Neuronal stem cell (in vitro differentiated cells): ENCODE measurements at places on chromosomes 1 and 21.

DNA sequence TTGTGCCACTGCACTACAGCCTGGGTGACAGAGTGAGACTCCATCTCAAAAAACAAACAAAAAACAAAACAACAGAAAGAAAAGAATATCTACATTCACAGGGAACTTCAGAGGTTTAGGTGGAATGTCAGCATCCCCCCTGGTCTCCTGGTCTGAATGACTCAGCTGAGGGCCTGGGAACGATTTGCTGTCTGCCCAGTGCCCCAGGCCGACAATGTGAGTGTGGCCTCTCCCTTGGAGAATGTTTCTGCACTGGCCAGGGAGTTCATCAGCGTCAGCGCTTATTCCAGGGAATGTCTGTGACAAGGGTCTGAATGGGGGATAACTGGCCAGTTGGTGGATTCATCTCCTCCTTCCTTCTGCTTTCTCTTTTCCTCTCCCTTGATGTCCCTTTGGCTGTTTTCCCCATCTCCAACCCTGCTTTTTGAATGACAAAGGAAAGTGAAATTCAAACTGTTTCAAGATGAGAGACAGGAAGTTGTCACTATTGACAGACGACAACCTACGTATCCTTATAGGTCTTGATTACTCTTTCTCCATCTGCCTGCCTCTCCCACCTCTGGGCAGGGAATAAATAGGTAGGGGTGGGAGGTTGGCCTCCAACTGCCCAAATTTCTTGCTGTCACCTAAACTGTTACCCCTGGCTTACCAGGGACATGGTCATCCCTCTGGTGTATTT, 213.1 kb downstream of the HHAT start:
- no peak for DNase-seq

DNA sequence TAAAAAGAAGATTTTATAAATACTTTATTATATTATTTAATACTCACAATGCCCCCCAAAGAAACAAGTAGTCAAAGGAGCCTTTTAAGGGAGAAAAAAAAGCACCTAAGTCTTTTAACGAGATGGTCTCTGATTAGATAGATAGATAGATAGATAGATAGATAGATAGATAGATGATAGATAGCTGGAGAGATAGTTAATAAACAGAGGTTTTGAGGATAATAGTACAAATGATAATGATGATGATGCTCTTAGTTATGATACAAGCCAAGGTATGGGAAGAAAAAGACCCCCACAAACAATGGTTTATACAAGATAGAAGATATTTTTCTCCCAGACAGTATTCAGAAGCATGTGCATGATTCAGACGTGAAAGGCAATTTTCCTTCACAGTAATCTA, 14.6 kb upstream of the EDEM3 start:
- DNase-seq: no peak

- DNase-seq: no peak
Measured at GRCh38 chr1:74853756-74854155, 120.8 kb downstream of the TYW3 start.

- DNase-seq: peak; percentile 23
Measured at GRCh38 chr1:181423301-181423918, 59.9 kb upstream of the CACNA1E start.

GRCh38 chr1:198333744-198334143, 176.9 kb downstream of the NEK7 start:
- DNase-seq: no peak

GRCh38 chr1:43801203-43801602, 93.9 kb downstream of the ST3GAL3 start:
- DNase-seq: no peak

- DNase-seq: no peak
Measured at GRCh38 chr1:33577663-33578062, 105.2 kb downstream of the ZSCAN20 start.

DNA sequence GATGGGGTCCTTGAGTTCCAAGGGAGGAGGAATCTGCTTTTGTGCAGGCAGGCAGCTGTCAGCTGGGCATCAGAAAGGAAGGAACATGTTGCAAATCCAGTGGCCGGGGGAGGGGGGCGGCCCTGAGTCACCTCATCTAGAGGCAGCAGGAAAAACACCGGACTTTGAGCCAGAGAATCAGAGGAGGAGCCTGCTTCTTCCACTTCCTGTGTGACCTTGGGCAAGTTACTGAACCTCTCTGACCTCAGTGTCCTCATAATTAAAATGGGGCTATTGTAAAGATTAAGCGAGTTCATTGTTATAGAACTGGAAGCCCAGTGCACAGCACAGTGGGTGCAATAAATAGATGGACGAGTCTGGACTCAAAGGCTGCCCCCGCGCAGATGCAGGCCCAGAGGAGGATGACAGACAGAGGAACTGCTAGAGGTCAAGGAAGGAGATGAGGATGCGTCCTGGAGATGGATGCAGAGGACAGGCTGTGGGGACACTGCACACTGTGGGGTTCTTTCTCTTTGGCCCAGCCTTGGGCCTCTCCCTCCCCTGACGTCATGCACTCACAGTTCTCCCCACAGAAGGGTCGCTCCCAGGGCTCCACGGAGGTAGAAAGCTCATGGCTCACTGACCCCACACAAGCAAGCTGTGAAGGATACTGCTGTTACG, 714.3 kb downstream of the MATN1 start:
- DNase-seq: no peak

DNA sequence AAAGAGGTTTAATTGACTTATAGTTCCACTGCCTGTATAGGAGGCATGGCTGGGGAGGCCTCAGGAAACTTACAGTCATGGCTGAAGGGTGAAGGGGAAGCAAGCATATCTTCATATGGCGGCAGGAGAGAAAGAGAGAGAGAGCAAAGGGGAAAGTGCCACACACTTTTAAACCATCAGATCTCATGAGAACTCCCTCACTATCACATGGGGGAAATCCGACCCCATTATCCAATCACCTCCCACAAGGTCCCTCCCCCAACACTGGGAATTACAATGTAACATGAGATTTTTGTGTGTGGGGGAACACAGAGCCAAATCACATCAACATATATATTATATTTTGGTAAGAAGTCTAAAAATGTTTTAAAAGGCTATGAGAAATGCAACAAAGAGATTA, 27.2 kb downstream of the FABP3 start:
- no peak for DNase-seq

GRCh38 chr1:18319099-18319498, 161.6 kb upstream of the KLHDC7A start:
- DNase-seq: no peak

DNA sequence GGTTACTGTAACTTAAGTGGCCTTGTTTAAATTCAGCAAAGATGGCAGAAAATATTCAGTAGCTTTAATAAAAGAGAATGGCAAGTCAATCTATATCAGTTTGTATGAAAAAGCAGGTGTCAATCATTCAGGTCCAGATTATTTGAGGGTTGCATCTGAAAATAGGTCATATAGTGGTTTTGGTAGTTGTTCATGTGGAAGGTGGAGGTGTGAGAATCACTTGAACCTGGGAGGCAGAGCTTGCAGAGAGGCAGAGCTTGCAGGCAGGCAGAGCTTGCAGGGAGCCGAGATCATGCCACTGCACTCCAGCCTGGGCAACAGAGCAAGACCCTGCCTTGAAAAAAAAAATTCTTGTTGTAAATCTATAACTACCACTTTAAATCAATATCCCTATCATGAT, 88.6 kb downstream of the ZSWIM5 start:
- DNase-seq: no peak

- DNase-seq: no peak
Measured at GRCh38 chr1:157994704-157995582, 1.5 kb downstream of the KIRREL1 start.

- DNase-seq: peak; percentile 12
Measured at GRCh38 chr1:31335007-31335406, 37.9 kb downstream of the FABP3 start.

DNA sequence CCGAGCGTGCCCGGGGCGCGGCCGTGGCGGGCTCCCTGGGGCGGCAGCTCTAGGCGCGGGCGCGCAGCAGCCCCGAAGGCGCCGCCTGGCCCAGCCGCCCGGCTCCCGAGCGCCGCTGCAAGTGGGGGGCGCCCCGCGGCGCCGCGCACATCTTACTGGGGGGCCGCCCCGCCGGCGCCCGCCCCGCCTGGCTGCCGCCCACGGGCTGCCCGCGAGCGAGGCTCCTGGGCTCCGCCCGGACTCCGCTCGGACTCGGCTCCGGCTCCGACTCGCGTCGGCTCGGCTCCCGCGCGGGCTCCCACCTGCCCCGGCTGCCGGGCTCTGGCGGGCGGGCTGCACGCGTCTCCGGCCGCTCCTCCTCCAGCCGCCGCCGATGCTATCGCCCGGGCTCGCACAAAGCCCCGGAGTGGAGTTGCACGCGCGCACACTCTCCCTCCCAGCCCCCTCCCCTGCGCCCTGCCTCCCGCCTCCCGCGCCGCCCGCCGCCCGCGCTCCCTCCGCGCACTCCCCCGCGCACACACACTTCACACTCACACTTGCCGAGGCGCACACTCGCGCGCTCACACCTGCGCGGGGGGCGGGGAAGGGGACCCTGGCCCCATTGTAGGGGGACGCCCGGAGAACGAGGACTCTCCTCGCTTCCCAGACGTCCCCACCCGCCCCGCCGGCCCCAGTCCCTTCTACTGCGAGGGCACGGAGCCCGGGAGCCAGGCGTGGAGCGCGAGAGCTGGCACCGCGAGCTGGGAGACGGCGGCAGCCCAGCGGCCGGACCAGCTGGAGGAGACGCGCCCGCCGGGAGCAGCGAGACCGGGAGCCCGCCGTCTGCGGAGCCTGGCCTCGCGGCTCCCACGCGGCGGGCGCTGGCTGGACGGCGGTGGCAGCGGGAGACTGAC, at the start of gene GRIK3:
Gene GRIK3 (minus strand): TSS at position 395 of the 893 bp plus-strand sequence. CDS start 407 bp downstream, outside the sequence.
- DNase-seq: no peak

DNA sequence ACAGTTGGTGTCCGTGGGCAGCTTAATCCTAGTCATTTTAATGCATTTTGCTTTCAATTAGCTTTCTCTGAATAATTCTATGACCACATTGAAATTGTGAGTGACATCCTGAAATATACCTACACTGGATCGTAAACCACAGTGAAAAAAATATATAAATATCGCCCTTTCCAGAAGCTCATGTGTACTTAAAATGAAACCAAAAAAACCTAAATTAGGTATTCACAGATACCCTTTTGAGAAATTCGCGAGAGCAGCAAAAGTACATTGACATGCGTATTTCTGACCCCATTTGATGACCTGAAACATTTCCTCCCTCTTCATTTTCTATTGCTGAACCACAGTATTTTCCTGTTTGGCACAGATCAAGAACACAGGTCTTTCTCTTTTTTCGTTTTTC, 253.8 kb downstream of the LTN1 start:
- no peak for DNase-seq

DNA sequence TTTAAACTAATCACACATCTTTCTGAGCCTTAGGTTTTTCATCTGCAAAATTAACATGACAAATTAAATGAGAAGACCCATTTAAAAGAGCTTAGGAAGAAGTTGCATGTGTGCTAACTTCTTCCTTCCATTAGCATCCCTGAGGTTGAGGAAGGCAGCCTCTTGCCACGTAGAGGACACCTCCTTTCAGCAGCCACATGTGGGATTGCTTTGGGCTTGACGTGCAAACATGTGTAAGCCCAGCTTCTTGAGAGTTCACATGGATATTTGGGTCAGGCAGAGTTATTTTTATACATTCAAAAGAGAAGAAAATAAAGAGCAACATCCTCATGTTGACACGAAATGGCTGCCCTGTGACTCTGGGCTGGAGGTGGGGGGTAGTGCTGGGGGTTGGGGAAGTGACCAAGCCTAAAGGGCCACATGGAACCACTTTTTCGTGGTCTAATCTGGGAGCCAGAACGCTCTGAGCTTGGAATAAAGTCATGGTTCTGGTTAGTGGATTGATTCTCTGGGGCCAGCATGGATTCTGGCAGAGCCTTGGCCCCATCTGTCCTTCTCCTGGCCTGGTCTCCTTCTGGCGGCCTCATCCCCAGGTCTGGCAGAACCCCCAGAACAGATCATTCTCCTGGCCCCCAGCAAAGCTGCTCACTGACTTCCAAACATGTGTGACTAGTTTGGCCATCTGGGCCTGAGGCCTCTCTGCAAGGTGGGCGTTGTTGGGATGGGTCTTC, 137.1 kb upstream of the USP24 start:
- DNase-seq: no peak

DNA sequence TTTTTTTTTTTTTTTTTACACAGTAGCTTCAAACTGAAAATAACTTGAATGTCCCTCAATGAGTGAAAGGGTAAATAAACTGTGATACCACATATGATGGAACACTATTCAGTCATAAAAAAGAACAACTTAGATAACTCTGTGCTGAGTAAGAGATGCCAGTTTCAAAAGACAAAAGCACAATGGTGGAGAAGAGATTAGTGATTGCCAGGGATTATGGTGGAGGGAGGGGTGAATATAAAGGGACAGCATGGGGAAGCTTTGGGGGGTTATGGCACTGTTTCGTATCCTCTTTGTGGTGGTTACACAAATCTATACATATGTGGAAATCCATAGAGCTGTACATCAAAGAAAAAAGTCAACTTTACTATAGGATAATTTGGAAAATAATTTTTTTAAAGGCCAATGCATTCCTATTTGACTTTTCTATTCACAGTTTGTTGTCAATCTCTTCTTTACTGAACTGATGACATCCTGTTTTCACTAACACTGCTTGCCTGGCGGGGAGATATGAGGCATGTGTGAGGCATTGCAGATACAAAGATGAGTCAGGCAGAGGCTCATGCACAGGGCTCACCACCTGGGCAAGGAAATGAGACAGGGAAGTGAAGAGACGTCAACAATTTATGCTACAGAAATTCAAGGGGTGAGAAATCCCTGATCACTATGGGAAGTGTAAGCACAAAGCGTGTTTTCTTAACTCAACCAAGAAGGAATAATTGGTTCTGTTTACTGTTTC, 302.7 kb downstream of the DUSP10 start:
- DNase-seq: no peak

DNA sequence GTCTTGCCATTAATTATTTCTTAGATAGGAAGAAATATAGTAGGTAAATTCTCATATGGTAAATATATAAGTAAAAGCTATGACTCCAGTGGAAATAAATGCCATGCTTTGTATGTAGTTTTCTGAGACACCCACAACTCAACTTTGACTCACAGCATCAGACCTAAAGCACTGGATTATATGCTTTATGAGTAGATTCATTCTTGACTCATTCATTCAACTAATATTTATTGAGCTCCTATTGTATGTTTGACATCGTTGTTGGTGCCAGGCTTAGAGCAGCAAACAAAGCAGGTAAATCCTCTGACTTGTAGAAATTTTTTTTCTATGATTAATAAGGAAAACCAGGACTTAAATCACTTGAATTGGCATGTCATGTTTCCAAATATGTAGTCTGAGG, 211.4 kb downstream of the PTPRC start:
- no peak for DNase-seq

- DNase-seq: no peak
Measured at GRCh38 chr1:181010789-181011188, 11.9 kb downstream of the STX6 start.

DNA sequence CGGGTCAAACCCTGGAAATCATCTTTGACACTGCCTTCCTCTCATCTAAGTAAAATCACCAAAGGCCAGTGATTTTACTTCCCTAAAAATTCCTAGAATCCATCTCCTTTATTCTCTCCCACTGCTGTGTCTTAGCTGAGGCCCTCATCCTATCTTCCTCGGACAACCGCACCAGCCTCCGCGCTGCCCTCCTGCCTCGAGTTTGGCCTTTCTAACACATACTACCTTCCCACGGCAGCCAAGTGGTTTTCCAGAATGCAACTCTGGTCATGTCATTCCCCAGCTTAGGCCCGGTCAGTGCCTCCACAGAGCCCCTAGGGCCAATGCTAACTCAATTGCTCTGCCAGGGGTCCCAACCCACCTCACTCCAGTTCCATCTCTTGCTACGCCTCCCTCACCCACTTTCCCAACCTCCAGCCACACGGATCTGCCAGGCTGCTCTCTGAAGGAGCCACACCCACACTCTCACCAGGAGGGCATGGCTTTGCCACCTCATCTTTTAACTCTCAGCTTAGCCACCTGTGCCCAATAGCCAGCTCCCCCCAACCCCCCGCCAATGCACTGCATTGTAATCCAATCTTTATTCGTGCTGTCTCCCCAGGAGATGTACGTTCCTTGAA, 6.8 kb downstream of the TMEM9 start:
- no peak for DNase-seq
